ENCODE measurements at places on chromosomes 13 and 19.

DNA sequence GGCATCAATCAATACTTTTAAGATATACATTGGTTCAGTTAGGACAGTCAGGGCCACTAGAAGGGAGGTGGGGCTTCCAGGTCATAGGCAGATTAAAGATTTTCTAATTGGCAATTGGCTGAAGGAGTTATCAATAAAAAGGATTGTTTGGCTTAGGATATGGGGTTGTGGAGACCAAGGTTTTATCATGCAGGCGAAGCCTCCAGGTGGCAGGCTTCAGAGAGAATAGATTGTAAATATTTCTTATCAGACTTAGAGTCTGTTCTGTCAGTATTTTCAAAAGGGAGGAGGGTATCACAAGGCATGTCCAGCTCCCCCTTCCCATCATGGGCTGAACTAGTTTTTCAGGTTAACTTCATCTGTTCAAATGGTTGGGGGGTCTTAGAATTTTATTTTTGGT, 77.4 kb upstream of the FARP1 start:
- DNase-seq: no peak

GRCh38 chr13:73740666-73741065, 393.5 kb downstream of the KLF12 start:
- DNase-seq: no peak

- no peak for DNase-seq
Observed at GRCh38 chr13:25783601-25784024, 268.2 kb downstream of the SHISA2 start.

GRCh38 chr19:35608251-35608650, 4.3 kb upstream of the HAUS5 start:
- no peak for DNase-seq

- no peak for DNase-seq
Observed at GRCh38 chr13:23620613-23621315, 50.6 kb downstream of the TNFRSF19 start.

GRCh38 chr13:20340759-20341171, 108.6 kb upstream of the GJB6 start:
- no peak for DNase-seq

GRCh38 chr19:19274146-19274545, 1.0 kb upstream of the TM6SF2 start:
- DNase-seq: no peak

DNA sequence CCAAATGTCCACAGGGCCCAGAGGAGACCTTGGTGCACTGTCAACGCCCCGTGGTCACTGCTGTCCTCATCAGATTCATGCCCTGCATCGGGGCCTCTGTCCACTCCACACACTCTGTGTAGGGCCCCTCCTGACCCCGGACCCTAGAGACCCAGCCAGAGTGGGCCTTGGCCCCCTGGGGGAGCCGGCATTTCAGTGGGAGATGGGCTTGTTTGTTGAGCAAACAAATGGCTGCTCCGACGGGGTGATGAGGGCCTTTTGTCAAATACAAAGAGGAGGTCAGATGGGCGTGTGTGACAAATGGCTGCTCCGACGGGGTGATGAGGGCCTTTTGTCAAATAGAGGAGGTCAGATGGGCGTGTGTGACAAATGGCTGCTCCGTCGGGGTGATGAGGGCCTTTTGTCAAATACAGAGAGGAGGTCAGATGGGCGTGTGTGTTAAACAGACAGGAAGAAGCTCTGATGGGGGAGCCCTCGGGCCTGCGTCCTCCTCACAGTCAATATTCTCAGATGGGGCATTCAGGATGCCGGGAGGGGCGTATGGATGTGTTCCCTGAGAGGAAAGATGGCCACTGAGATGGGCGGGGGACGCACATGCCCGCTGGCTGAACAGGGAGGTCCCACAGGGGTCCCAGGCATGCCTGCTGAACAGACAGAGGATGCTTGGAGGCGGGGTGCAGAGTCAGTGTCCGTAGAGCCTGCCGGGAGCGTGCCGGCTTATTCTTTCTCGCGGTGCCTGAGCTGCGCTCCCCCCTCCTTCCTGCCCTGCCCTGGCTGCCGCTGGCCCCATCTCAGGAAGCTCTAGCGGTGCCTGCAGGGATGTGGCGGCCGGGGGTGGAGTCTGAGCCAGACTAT, 36.3 kb downstream of the SMIM24 start:
- no peak for DNase-seq

DNA sequence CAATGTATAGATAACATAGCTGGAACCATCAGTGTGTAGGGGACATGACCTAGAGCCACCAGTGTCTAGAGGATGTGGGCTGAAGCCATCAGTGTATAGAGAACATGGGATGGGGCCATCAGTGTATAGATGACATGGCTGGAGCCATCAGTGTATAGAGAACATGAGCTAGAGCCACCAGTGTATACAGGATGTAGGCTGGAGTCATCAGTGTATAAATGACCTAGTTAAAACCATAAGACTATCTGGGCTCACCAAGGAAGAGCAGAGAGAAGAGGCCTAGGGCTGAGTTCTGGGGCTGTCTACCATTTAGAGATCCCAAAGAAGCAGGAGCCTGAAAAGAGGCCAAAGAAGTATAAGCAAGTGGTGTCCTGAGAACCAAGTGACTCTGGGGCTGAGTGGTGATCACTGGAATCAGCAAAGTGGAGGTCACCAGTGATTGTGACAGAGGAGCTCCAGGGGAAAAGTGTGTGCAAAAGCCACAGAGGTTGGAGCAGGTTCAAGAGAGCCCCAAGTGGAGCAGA, 41.0 kb downstream of the RFX2 start:
- DNase-seq: no peak

- DNase-seq: no peak
Observed at GRCh38 chr13:29411481-29411880, 184.0 kb downstream of the SLC7A1 start.

DNA sequence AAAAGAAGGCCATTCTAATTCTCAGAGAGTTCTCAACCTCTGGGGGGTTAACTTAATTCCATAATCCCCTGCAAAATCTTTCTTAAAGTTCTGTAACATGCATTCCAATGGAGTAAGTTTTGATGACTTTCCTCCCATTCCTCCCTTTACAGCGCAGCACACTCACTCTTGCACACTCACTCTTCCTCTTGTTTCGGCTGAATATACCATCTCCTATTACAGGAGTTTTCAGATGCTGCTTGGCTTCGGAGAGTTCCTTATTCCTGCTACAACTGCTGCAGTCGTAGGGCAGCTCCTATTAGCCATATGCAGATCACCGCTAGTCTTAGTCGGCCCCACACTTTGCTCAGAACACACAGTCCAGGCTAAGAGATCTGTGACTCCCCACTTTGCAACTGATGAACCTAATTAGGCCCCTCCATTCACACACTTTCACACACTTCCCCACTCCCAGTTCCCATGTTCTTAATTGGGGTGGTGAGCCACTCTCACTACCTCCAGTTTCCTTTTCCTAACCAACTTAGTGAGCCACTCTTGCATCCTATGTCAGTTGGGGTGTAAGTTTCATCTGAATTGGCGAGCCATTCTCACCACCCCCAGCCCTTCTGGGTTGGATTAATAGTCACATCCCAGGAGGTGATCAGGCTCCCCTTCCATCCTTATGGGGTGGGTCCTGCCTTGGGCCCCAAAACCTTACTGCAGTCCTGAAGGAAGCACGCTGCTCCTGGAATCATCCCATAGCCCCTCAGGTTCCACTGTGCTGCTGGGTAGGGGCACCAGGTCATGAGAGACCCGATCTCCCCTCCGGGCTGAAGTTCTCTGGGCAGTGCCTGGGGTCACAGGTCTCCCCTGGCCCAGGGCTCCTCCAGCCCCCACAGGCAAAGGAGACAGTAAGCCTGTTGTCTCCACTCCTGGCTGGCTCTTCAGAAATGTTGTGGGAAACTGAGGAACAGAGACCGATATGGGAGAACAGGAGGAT, 53.9 kb downstream of the OR10H4 start:
- no peak for DNase-seq

DNA sequence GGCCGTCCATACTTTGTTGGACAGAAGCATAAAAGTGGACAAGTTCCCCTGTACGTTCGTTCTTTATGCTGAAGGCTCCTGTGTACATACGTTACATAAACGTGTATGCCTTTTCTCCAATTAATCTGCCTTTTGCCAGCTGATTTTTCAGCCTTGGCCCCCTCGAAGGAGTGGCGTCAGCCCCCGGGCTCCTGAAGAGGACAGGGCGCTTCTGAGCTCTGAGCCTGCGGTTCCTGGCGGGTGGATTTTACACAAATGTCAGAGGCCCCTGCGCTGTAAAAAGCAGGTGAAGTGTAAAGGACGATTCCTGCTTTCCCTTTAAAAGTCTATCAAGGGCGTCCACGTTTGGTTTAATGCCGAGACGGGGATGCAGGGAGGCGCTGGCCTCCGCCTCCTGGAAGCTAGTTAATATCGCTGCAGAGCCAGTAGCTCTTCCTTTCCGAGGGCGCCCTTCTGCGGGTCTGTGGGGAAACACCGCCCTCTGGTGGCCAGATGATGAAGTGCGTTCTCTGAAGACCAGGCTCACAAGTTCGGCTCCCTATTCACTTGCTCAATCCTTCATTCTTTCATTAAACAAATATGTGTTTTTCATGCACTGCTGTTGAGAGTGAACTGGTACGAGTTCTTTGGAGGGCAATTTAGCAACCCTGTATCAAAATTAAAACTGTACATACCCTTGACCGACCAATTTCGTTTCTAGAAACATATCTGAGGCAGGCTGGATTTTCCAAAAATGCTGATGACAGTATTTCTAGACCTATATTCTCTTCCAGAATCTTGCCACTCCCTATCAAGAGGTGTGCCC, 62.0 kb downstream of the GPR12 start:
- peak; percentile 44 for DNase-seq

- no peak for DNase-seq
Observed at GRCh38 chr19:53892981-53893325, 11.0 kb downstream of the PRKCG start.

DNA sequence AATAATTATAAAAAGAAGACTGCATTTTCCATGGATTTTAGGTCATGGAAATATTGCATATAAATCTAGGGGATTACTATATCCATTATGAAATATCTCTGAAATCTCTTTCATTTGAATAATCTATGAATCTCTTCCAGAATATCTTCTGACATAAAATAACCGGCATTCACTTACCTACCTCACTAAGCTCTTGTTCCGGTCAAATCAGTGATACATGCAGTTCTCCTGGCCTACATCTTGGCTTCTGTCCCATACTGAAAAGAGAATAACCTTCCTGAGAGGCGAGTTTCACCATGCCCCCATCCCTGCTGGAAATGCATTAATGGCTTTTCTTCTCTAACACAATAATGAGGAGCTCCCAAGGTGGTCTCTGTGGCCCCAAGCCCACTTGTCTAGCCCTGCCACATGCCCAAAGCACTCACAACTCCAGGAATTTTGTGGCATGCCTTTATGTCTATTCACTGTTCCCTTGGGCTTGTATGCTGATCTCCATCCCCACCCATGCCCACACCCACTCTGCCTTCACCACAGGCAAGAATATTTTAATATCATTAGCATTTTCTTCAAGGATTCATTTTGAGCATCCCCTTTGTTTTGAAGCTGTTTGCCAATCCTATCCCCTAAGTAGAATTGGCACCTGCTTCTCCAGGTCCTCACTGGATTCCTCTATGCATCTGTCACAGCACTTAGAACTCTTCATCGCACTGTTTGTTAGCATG, 401.6 kb downstream of the COG6 start:
- no peak for DNase-seq

DNA sequence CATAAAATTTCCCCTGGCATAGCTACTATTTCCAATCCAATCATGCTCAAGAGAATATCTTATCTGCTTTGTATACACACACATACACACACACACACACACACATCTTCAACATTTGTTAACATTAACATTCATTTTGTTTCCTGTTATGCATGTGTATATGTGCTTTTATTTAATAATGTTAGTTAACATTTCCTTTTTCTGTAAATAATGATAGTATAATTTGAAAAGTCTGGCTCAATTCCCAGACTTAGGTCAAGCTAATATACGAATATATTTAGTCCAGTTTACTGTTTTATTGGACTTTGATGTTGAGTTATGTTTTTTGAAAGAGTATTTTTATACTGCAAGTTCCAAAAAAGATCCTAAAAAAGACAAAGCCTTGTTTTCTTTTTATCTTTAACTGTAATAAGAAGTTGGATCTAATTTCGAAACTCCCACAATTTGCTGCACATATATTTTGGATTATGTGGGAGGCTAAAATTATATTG, 1072.4 kb downstream of the EFNB2 start:
- DNase-seq: no peak

GRCh38 chr19:35213663-35214632, 14.6 kb downstream of the FAM187B start:
- DNase-seq: peak; percentile 69
